ENCODE measurements at places on chromosomes 1 and 21. TPM values are rescaled to one million over a fixed set of nuclear protein-coding genes. Genes with fewer than 3 reads are reported as not detected.

GRCh38 chr1:202155478-202156021 lies 4.9 kb downstream of the PTPN7 start:
- no peak overlapping the region for H3K27ac ChIP-seq
- no peak overlapping the region for H3K4me3 ChIP-seq
- H3K36me3 ChIP-seq = no peaks in the 10 kb centered on the region
- peak; percentile 44 for DNase-seq
- H3K4me1 ChIP-seq = peaks cover 11% of the 10 kb centered on the region

GRCh38 chr1:32984455-32985171 lies 20.0 kb upstream of the RNF19B start:
- H3K27ac ChIP-seq = peak overlapping the region; percentile 24
- DNase-seq = no peak
- H3K4me1 ChIP-seq = peaks cover 35% of the 10 kb centered on the region
- no peak overlapping the region for H3K4me3 ChIP-seq

DNA sequence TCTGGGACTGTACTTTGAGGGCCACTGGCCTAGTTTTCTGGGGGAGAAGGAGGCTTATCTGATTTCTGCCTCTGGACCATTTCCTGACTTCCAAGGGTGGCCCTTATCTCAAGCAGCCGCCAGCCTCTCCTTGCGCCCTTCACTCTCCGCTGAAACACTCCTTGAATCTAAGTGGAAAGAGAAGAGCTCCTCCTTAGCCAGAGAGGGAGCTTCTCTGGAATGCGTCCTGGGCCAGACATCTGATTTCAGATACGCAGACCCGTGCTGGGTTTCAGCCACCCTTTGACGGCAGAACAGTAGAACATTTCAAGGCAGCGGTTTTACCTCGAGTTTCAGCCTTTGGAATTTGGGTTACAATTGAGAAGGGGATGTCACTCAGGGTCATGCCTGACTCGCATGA lies 308.0 kb downstream of the CAMTA1 start:
- no peak for DNase-seq
- H3K4me1 ChIP-seq = no peaks in the 10 kb centered on the region
- H3K27me3 ChIP-seq = peaks cover 66% of the 10 kb centered on the region
- no peak overlapping the region for H3K4me3 ChIP-seq

DNA sequence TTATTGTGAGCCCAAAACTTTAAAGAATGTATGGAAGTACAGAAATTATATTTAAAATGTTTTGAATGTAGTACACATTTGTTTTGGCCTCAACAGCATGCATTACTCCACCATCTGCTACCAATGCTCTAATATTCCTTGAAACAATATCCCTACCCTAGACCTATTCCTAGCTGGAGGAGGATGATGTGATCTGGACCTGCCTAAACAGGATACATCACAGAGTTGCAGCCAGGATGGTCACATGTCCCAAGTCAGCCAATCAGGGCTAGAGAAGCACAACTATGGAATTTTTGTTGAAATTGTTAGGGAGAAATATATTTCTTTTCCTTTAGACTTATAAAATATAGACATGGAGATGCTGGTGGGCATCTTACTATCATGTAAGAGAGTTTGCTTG lies 623.3 kb upstream of the NR5A2 start:
- H3K4me3 ChIP-seq = no peak overlapping the region
- H3K27me3 ChIP-seq = no peaks in the 10 kb centered on the region
- no peaks in the 10 kb centered on the region for H3K36me3 ChIP-seq
- H3K4me1 ChIP-seq = no peaks in the 10 kb centered on the region
- no peak overlapping the region for H3K27ac ChIP-seq

DNA sequence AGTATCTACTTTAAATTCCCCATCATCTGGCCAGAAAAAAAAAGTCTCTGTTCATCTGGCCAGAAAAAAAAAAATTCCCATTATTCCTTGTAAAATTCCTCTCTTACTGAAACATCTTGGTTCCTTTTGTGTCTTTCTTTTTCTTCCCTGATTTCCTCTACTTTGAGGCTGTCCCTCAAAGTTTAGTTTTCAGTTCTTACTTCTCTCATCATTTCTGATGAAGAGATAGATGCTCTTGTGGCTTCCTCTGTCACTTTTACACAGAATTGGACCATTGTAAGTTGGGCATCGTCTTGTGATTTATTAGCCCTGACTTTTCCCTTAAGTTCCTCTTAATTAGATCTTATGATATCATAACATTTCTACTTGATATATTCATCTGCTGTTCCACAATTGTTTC lies 6.5 kb downstream of the SOAT1 start:
- H3K36me3 ChIP-seq = peaks cover 3% of the 10 kb centered on the region
- H3K27ac ChIP-seq = no peak overlapping the region
- no peak for DNase-seq
- peaks cover 3% of the 10 kb centered on the region for H3K4me1 ChIP-seq
- no peaks in the 10 kb centered on the region for H3K27me3 ChIP-seq

DNA sequence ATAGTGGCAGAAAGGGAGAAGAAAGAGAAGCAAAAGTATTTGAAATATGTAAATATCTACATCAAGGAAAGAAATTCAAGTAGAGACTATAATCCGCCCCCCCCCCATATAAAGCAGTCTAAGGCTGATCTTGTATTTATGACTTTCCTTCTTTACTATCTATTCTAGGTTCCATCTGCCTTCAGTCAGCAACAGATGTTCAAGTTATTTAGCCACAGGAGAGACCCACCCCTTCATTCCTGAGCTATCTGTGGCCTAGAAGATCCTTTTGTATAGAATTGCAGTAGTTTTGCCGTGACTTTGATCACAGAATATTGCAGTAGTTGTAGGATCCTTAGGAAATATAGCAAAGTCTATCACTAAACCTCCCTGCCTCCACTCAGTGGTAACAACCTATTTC lies 10.7 kb upstream of the BSDC1 start:
- H3K36me3 ChIP-seq = no peaks in the 10 kb centered on the region
- no peak overlapping the region for H3K27ac ChIP-seq
- DNase-seq = no peak
- H3K4me3 ChIP-seq = no peak overlapping the region

GRCh38 chr1:153470707-153471106 lies 10.3 kb upstream of the S100A7 start:
- H3K27me3 ChIP-seq = no peaks in the 10 kb centered on the region
- H3K4me1 ChIP-seq = peaks cover 20% of the 10 kb centered on the region
- no peak overlapping the region for H3K27ac ChIP-seq
- no peaks in the 10 kb centered on the region for H3K36me3 ChIP-seq
- no peak overlapping the region for H3K4me3 ChIP-seq

GRCh38 chr1:70573317-70573843 lies 162.3 kb downstream of the CTH start:
- no peak for DNase-seq
- no peaks in the 10 kb centered on the region for H3K36me3 ChIP-seq
- H3K4me1 ChIP-seq = no peaks in the 10 kb centered on the region
- H3K27me3 ChIP-seq = peaks cover 16% of the 10 kb centered on the region
- no peak overlapping the region for H3K27ac ChIP-seq
- no peak overlapping the region for H3K4me3 ChIP-seq

- no peaks in the 10 kb centered on the region for H3K4me1 ChIP-seq
- H3K4me3 ChIP-seq = no peak overlapping the region
- no peaks in the 10 kb centered on the region for H3K36me3 ChIP-seq
- no peak overlapping the region for H3K27ac ChIP-seq
- peaks cover 10% of the 10 kb centered on the region for H3K27me3 ChIP-seq
These were observed 78.6 kb downstream of the DUSP10 start for GRCh38 chr1:221663321-221663720.

DNA sequence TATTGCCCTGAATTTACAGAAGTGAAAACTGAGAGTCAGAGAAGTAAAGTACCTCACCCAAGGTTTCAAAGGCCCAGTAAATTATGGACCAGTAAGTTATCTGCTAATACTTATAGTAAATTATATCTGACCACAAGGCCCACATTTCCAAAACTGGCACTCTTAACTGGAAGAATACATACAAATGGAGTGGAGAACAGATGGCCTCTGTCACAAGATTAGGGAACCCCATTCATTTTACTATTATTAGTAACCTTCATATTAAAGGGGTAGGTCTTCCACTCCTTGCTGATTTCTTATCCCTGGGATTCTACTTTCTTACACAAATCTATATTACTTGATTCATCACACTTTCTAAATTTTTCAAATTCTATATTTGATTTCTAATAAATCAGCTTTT lies 588.8 kb downstream of the NEGR1 start:
- H3K36me3 ChIP-seq = no peaks in the 10 kb centered on the region
- no peak overlapping the region for H3K27ac ChIP-seq
- DNase-seq = no peak
- H3K4me3 ChIP-seq = no peak overlapping the region
- H3K4me1 ChIP-seq = no peaks in the 10 kb centered on the region
- no peaks in the 10 kb centered on the region for H3K27me3 ChIP-seq

DNA sequence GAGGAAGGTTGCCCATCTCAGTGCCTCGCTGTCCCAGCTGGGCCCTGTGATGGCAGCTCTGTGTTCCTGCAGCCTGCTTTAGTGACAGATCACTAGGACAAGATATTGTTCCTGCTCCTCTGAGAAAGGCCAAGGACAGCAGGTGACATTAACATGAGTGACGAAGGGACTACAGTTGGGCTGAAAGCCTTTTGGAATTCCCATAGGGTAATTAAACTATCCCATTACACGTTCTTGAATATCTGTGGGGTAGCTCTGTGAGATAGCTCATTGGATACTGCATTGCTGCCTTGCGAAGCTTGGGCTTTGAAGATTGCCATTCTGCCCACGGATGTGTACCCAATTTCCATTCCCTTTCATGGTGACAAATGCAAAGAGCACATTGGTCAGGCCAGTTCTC lies 78.2 kb upstream of the COA6 start:
- peaks cover 85% of the 10 kb centered on the region for H3K27me3 ChIP-seq
- no peak overlapping the region for H3K27ac ChIP-seq
- H3K4me1 ChIP-seq = no peaks in the 10 kb centered on the region
- no peaks in the 10 kb centered on the region for H3K36me3 ChIP-seq

DNA sequence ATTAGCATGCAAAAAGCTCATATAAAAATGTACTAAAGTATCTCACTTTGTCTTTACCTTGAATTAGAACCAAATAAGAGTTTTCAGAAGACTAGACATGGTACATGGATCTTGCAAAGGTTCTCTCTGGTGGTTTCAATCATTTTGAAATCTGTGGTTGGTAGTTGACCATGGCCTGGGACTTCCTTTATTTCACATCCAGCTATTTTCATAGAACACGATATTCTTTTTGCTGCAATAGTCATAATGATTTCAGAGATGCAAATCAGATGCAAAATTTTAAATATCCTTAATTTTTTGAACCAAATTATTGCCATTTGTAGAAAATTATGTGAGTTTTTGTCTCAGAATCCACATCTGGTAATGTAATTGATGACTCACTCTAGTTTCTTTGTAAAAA lies 375.1 kb upstream of the ZP4 start:
- H3K4me1 ChIP-seq = no peaks in the 10 kb centered on the region
- H3K4me3 ChIP-seq = no peak overlapping the region
- H3K36me3 ChIP-seq = no peaks in the 10 kb centered on the region
- no peak overlapping the region for H3K27ac ChIP-seq

- no peaks in the 10 kb centered on the region for H3K4me1 ChIP-seq
- DNase-seq = no peak
- H3K4me3 ChIP-seq = no peak overlapping the region
- no peak overlapping the region for H3K27ac ChIP-seq
These were observed 273.7 kb upstream of the C1orf174 start for GRCh38 chr1:4173731-4174130.

GRCh38 chr1:115203287-115203686 lies 114.0 kb upstream of the TSPAN2 start:
- H3K27me3 ChIP-seq = no peaks in the 10 kb centered on the region
- H3K4me1 ChIP-seq = peaks cover 35% of the 10 kb centered on the region
- DNase-seq = no peak
- no peaks in the 10 kb centered on the region for H3K36me3 ChIP-seq
- H3K4me3 ChIP-seq = no peak overlapping the region

DNA sequence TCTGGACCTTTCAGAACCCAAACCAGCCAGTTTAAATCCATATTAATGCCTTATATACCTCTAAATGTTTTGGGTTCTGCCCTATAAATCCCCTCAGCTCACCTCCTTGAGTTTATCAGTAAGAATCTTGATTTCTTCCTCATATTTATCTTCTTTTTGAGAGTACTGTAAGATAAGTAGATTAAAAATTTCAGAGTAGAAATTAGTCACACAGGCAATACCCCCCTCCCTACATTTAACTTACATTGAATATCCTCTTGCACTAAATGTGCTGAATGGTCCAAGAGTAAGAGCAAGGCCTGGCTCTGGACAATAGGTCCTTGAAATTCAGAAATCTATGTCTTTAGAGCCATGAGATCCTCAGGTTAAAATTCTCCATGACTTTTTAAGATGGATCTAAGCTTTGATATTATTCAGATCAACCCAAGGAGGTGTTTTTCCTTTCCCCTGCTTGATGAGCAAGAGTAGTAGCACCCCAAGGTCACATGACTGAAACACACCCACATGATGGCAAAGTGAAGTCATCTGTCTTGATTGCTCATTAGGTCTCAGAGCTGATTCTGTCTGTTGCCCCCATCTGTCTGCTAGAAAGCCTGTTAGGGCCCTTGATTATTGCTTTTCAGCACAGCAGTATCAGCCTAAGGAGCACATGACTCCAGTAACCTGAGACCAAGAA lies 15.8 kb upstream of the NUP210L start:
- H3K36me3 ChIP-seq = peaks cover 98% of the 10 kb centered on the region
- H3K4me1 ChIP-seq = peaks cover 5% of the 10 kb centered on the region
- H3K27ac ChIP-seq = no peak overlapping the region
- no peak for DNase-seq
- no peak overlapping the region for H3K4me3 ChIP-seq

DNA sequence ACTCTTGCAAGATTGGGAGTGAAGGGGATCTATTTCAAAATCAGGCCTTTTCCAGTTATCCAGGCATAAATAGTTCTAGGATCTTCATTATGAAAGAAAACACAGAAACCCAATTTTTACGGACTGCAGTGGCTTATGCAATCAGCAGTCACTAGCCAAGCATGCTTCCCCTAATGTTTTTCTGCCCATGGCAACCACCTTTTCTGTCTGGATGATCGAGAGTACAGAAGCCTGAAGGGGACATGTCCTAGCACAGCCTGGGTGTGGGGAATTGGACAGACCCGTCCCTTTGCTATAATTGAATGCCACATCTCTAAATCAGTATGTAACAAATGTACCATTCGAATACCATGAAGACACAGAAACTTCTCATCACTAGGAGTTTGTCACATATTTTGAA lies 29.8 kb upstream of the NCAM2 start:
- no peaks in the 10 kb centered on the region for H3K36me3 ChIP-seq
- no peak for DNase-seq
- no peaks in the 10 kb centered on the region for H3K4me1 ChIP-seq
- H3K27ac ChIP-seq = no peak overlapping the region
- no peaks in the 10 kb centered on the region for H3K27me3 ChIP-seq

GRCh38 chr21:21860888-21861287 lies 862.7 kb downstream of the NCAM2 start:
- H3K27ac ChIP-seq = peak overlapping the region; percentile 15
- H3K36me3 ChIP-seq = no peaks in the 10 kb centered on the region
- DNase-seq = no peak

The PKP1 gene
- 0.38 TPM for total RNA-seq

The GON4L gene
- total RNA-seq = 24.1 TPM

The ANGPTL1 gene
- 11.5 TPM for total RNA-seq

The SLC44A5 gene
- 0.58 TPM for total RNA-seq

The MXRA8 gene
- 20.2 TPM for total RNA-seq
